ENCODE measurements at places on chromosomes 12 and 14.

DNA sequence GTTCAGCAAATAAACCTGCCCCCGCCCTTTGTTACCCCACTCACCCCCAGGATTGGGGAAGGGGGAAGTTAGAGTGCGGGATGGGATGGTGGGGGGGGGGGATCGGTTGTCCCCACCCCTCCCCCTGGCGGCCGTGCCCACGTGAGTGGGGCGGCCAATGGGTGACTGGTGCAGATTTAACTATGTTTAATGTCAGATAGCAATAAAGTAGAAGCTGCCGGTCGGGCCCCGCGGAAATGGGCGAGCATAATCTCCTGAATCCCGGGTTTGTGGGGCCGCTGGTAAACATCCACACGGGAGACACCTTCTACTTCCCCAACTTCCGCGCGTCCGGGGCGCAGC, at the start of gene HOXC12:
TSS of gene HOXC12 (plus strand) at position 210 of the 342 bp plus-strand sequence. CDS start at position 237, 27 bp downstream.
- DNase-seq, result no peak

DNA sequence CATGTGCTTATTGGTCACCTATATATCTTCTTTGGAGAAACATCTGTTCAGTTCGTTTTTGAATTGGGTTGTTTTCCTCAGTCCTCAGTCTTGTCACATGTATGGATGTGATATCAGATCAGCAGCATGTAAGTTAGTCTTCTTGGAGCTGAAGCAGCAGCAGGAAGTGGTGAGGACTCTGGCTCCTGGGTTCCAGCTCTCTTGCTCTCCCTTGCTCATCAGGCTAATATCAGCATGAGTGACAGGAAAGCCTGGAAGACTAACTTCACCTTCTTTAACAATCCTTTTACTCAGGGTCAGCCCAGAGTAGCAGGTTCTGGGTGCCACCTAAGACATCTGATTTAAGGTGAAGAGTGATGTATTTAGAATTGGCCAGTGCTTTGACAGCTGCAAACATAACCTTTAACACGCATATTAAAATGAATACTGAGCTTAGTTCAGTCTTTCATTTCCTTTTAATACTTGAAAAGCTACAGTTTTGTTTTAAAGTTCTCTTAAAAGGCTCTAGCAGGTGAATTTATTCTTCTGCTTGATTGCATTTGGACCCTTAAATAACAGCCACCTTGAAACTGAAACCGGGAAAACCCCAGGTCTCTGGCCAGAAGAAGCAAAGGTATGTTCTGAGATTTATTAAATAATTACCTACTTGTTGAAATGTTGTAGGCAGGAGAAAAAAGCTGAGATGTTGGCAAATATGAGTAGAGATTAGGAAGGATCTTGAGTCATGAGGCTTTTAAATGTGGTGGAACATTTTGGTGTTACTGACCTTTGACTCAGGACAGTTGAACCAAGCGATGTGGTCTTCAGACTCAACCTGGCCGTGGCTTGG, 54.3 kb downstream of the DRAM1 start:
- no peak for DNase-seq

DNA sequence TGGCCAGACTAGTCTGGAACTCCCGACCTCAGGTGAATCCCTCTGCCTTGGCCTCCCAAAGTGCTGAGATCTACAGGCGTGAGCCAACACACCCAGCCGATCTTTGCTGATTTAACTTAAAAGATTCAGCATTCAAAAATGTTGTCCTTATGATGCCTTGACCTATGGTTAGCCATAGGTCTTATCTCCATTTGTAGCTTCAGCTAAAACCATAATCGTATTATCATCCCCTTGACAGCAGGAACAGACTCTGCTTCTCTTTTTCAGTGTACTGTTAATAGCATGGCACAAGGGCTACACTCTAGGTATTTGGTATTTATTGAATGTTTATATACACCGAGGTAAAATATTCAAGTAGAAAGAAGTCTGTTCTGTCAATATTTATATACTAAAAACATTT, 15.3 kb downstream of the CCDC62 start:
- DNase-seq, result no peak

DNA sequence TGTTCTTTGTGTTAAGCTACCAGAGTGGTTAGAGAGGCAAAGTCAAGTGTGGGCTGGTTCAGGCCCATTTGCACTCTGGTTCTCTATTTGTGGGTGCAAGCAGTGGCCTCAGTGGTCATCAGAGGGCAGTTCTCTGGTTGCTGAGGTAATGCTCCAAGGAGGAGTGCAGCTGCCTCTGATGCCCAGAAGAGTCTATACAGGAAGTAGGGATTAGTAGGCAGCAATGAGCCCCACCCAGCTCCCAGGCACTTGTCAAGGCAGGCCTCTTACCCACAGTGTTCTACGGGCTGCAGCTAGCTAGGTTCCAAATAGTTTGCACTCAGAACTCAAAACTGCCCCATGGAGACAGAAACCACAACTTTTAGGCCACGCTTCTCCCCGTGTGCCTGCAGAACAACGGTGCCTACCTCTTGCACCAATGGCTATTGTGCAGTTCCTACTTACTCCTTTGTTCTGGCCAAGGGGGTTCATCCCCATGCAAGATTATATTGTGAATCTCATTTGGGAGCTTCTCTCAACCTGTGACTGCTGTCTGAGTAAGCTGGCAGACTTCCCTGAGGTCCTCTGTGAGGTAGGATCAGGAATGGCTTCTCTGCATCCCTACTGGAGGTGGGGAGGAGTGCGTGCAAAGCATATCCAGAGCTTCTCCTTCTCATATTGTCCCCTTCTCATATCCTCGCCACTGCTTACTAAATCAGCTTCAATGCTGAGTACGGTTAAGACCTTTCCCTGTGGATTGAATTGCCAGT, 410.3 kb upstream of the LMO3 start:
- DNase-seq, result no peak

GRCh38 chr12:57629897-57630471, 3.0 kb downstream of the B4GALNT1 start:
- DNase-seq, result no peak

DNA sequence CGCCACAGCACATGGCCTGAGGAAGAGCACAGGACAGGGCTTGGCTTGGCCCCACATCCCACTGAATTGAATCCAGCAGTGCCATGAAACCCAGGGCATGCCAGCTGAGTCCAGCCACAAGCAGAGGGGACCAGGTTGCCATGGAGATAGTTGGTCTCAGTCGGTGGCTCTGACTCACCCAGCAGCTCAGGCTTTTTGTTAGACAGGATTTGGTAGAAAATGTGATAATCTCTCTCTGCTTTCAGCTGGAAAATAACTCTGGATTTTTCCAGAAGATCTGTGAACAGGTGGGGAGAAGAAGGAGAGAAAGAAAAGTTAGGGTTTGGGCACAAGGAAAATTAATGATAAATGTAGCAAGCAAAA, 4.8 kb downstream of the MYH7 start:
- no peak for DNase-seq

GRCh38 chr14:54788701-54789100, 113.9 kb downstream of the GCH1 start:
- DNase-seq, result no peak

- DNase-seq, result no peak
Observed at GRCh38 chr14:70087380-70087697, 101.4 kb downstream of the SLC8A3 start.

DNA sequence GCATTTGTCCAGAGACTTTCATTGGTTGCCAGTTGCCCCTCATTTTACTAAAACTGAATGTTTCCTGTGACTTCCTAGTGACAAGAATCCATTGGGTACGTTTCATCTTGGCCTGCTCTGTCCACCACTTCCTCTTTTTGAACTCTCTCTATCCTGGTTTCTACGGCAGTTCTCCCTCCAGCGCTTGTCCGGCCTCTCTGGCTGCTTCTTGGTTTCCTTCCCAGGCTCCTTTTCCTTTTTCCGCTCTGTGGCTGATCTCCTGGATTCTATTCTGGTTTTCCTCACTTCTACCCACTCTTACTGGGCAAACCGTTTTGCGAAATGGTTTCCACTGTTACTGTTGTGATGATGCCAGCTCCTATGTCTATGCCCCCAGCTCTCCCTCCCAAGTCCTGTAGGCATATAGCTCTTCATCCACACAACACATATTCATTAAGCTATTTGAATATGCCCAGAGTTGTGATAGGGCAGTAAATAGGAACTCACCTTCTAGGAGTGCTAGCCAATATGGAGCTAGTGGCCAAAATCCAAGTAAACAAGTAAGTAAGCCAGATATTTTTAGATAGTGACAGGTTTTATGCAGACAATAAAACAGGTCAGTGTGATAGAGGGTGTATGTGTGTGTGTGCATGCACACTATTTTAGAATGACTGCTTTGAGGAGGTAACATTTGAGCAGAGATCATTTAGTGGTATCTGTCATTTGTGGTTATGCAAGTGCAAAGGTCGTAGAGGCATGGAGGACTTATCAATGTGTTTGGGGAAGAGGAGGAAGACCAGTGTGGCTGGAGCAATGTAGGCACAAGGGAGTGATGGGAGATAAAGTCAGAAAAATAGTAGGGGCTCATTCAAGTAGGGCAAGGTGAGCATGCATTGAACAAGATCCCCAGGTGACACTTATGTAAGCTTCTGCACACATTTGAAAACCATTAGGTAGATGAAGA, 27.9 kb upstream of the CTDSP2 start:
- DNase-seq, result no peak

DNA sequence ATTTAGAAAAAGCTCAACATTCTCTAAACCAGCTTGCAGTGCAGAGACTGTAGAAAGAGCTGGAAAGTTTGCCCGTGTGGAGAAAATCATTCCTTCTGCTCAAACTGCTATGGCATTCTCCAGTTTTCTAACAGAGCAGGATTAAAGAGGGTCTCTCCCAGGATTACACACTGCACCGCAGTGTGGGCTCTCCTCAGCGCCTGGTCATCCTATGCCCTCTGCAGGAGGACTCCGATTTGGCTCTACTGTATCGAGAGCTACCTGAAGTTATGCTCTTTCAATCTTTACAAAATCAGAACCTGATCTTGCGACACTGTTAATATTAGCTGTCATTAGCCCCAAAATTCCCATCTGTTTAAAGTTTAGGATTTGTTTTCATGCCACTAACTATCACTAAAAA, 33.0 kb downstream of the BHLHE41 start:
- DNase-seq, result no peak

- DNase-seq, result no peak
Observed at GRCh38 chr12:58313091-58313855, 371.9 kb downstream of the ATP23 start.

DNA sequence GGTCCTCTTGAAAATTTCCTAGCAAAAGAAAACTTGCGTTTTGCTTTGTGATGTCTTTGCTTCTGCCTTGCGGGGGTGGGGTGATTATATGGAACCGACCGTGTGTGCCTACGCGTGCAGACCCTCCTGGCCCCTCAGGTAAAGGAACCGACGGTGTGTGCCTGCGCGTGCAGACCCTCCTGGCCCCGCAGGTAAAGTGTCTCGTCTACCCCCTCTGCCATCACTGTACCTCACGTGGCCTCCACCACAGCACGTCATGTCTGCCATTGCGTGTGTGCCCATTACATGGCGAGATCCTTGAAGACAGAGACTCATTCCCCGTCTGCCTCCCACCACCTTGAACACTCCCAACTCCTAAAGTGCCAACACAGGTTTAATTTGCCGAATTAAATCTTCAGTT, 3.6 kb downstream of the GOLGA3 start:
- no peak for DNase-seq

DNA sequence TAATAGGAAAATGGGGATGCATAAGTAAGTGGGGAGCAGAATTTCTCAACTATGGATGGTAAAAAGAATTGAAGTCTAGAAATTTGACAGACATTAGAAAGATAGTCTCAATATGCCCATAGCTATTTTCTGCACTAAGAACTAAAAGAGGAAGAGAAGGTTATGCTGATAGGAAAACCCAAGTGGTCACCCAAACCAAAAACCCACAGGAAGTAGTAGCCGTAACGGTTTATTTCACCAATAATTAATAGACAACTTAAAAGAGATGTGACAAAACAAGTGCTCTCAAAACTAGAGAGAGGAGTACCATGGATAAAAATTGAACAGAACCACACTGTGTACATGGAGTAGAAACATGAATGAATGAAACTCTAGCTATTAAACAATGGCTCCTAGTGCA, 295.4 kb downstream of the FSCB start:
- DNase-seq, result no peak

GRCh38 chr12:6369916-6370575, 5.3 kb downstream of the SCNN1A start:
- DNase-seq, result no peak

- no peak for DNase-seq
Observed at GRCh38 chr12:69502345-69503081, 32.3 kb downstream of the FRS2 start.

- DNase-seq, result no peak
Observed at GRCh38 chr12:113044516-113044915, 12.0 kb upstream of the DTX1 start.

DNA sequence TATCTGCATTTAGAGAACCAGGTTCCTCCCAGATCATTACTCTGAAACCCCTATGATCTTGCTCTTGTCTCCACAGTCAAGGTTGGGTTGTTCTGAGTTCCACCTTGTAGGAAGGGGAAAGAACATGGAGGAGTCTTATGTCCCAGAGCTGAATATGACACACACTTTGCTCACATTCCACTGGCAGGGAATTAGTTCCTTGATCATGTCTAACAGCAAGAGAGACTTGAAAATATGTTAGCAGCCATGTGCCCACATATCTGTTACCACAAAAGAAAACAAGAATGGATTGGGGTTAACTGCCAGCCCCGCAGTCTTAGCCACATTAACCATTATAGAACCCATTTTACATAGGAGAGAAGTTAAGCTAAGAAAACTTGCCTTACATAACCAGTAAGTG, 71.1 kb upstream of the MDM1 start:
- DNase-seq, result no peak

- DNase-seq, result no peak
Observed at GRCh38 chr14:62118461-62118860, 356.2 kb downstream of the SNAPC1 start.

DNA sequence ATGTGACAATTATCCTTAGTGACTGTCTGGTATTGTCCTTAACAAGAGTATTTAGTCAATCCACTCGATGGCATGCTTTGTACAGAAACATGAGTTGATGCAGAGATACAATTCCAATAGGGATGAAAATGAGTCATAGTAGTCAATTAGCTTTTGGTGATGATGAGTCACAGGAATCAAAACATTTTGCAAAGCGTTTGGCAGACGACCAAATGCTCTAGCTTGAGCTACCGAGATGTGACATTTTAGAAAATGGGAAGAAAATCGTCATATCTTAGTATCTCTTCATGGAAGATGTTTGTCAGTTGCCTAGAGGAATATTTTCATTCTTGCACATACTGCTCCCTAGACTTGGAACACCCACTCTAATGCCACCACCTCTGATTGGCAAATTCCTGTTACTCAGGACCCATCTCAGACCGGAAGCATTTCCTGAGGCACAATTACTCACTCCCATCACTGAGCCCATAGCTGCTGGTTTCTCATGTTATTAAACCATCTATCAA, 95.0 kb downstream of the LMNTD1 start:
- no peak for DNase-seq

Data from T-helper 9 cell (primary cell).